ENCODE measurements at places on chromosomes 3 and 15. TPM values are rescaled to one million over a fixed set of nuclear protein-coding genes. Genes with fewer than 3 reads are reported as not detected.

The A4GNT gene
- total RNA-seq = not detected

The ARHGAP11A gene
- total RNA-seq = 1.7 TPM

The TICRR gene
- total RNA-seq = 0.03 TPM

The GRK7 gene
- 0.08 TPM for total RNA-seq

The POTEB gene
- total RNA-seq = not detected

The CCDC39 gene
- not detected for total RNA-seq

The FBXW12 gene
- not detected for total RNA-seq

The SCN11A gene
- total RNA-seq = 0.05 TPM

The MYEF2 gene
- 25.5 TPM for total RNA-seq

Data from cardiac septum (tissue), 1 donor.